ENCODE measurements at places on chromosomes 6 and 20.

DNA sequence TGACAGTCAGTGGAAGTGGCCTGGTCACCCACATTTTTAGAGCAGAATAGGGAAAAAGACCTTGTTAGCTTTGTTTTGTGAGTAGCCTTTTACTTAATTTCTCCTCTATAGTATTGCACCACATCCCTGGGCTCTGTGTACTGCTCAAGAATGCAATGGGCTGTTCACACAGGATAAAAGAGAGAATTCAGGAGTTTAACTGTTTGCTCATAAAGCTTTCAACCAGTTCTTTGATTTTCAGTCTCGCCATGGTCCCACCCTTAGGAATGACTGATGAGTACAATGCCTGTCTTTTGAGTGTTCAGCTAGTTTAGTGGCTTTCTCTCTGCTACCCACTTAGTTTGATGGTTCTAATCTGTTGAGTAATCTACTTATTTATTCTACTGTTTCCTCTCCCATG lies 129.7 kb downstream of the PLG start:
- DNase-seq: no peak

GRCh38 chr6:154773610-154774089 lies 40.4 kb downstream of the SCAF8 start:
- DNase-seq: no peak

- no peak for DNase-seq
Observed at GRCh38 chr20:60480950-60481742, 522.9 kb downstream of the CDH26 start.

DNA sequence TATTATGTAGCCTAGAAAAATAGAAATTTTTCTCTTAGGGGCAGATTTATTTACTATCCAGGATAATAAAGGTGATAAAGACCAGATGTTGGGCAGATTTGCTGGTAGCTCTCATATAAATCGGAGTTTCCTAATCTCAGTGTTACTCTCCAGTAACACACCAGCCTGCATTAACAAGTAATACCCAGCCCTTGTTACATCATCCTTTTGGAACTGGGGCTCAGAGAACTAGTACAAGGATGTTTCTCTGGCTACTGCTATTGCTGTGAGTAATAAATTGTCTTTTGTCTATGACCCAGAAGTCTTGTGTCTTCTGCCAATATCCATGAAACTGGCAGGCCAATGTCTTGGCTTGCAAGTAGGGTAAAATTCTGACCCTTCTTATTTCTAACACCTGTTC lies 16.8 kb downstream of the TPD52L1 start:
- peak; percentile 54 for DNase-seq

DNA sequence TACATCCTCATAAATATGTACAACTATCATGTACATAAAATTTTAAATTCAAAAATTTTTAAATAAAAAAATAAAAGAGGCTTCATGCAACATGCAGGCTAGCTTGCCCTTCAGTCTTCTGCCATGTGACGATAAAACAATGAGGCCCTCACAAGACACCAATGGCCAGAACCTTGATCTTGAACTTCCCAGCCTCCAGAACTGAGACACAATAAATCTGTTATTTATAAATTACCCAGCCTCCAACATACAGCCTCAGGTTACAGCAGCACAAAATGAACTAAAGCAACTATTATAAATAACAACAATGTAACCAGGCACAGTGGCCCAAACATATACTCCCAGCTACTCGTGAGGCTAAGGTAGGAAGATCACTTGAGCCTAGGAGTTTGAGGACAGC lies 42.8 kb downstream of the SERAC1 start:
- no peak for DNase-seq

DNA sequence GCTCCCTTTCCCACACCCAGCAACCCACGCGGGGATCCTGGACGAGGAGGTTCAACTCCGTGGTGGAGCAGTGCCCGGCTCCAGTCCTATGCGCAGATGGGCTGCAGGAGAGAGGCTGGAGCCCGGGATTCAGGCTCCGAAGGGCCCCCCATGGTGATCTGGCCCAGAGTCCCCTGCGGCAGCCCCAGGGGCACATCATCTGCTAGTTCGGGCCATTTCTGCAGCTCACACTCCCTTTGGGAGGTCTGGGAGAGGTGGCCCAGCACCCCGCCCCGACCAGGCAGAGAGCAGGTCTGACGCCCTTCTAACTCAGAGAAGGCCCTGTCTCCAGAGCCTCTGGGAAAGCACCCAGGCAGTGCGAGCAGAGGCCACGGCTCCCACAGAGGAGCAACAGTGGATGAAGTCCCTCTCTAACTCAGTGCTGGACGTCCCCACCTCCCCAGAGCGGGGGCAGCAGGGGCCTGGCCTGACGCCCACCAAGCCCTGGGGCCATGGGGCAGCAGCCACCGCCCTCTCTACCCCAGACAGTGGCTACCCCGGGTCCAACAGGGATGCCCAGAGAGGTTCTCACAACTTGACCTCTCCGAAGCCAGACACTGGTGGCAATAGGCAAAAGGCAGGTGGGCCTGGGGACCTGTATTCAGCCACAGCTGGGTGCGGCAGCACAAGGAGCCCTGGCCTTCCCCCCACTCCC lies 3.3 kb downstream of the KCNQ2 start:
- DNase-seq: no peak

DNA sequence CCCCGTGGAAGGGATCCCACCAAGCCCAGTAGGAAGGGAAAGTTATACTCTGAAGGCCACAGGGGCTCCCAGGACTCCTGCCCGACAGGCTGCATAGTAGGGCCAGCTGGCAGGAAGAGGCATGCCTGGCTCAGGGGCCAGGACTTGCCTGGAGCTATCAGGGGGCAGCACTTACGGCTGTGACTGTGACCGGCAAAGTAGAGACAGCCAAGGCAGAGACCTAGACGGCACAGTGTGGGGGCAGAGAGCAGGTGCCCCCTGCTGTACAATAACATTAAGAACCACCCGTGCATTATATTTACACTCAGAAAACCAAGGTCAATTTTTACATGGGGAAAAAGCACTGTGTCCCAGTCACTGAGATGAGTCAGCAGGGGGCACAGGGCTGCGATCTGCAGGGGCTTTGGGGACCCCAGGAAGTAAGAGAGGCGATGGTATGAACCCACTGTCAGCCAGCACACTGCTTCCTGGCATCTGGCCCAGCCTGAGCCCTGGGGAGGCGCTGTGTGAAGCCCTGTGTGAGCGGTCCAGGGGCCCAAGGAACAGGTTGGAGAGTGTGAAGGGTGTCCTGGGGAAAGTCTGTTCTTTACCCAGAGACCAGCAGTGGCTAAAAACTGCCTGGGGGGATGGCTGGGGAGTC lies 9.9 kb downstream of the CCDC167 start:
- DNase-seq: no peak

- DNase-seq: no peak
Observed at GRCh38 chr6:71403422-71404134, 115.0 kb downstream of the OGFRL1 start.

DNA sequence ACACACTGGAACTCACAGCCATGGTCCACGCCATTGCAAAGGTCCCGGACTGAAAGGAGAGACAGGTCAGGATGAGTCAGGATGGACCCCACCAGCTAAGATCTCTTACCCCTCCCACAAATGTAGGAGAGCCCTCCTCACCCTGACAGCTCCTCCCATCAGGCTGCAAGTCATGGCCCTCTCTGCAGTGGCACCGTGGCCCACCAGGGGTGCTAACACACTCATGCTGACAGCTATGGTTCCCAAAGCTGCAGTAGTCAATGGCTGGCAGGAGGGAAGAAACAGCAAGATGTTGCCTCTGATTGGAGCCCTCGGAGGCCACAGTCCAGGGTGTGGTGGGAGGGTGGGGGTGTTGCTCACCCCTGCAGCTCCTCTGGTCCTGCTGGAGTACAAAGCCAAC lies 5.7 kb upstream of the RBPJL start:
- no peak for DNase-seq

DNA sequence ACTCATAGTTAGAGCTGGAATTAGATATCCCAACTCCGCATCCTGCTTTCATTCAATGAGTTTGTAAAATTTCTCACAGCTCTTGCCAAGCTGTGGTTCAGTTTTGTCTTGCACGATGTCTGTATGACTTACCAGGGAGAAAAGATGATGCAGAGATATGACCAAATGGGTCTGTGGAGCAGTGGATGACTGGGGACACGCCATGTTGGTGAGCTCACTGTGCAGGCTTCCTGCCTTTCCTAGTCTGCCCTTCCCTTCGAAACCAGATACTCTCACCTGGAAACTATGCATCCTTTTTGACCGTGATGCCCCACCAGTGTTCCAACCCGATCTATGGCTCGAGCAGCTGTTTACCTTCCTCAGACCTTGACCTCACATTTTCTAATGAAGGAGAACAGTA lies 262.7 kb upstream of the BMP2 start:
- DNase-seq: no peak

- no peak for DNase-seq
Observed at GRCh38 chr6:158016571-158017383, 35.1 kb downstream of the SYNJ2 start.

Measured in AG04449 (cell line).